ENCODE measurements at places on chromosomes 11 and 22. TPM values are rescaled to one million over a fixed set of nuclear protein-coding genes. Genes with fewer than 3 reads are reported as not detected.

C11orf87 gene
- not detected for total RNA-seq

GRCh38 chr11:46513934-46514342 lies 79.9 kb downstream of the AMBRA1 start:
- DNase-seq, result no peak

DNA sequence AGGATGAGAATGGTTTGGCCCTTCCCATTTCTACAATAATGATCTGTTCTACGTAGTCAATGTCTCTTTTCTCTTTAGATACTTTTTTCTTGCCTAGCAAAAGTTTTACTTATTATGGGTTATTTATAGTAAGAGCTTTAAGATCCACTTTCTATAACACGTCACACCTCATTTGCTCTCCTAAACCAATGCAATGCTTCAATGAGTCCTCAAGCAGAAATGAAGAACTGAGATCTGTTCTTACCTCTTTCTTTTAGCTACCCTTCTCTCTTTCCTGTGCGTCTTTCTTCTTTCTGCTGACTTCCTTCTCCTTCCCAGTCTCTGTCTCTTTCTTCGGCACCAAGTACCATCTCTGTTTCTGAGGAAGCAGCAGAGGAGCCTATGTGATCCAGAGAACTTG lies 61.8 kb downstream of the SNX19 start:
- DNase-seq, result no peak

DNA sequence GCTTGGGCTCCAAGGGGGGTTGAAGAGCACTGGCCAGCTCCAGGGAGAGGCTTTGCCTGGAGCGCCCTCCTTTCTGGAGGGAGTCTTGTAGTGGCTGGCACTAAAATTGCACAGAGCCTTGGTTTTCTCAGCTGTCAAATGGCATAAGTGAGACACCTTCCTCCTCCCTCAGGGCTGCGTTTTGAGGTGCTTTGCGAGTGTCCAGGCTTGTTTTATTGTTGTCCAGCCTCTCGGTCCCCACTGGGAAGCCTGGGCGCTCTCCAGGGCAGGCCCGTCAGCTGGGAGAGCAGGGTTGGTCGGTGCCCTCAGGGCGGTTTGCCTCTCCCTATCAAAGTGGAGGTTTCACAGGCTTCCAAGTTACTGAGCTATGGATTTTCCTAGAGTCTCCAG lies 149.3 kb upstream of the B3GAT1 start:
- DNase-seq, result no peak

- no peak for DNase-seq
Measured at GRCh38 chr11:130527636-130528297, 79.3 kb downstream of the ADAMTS15 start.

Measured in Right ventricle myocardium inferior (tissue), 1 donor.